NCI-H2029 treated with DMSO at 0.1 percent for 48 hours (cell line): ENCODE measurements at places on chromosomes 7 and 10.

- no peak for DNase-seq
Measured at GRCh38 chr7:30692438-30692837, 10.2 kb upstream of the CRHR2 start.

GRCh38 chr7:74560086-74560719 lies 97.3 kb upstream of the GTF2I start:
- DNase-seq = no peak

GRCh38 chr7:98280791-98281756 lies at the start of gene BRI3:
Gene BRI3 (plus strand): TSS chr7:98281686. CDS start chr7:98281796, 110 bp downstream.
- peak; percentile 63 for DNase-seq

- DNase-seq = no peak
Measured at GRCh38 chr7:75667938-75668337, 70.8 kb downstream of the HIP1 start.

- DNase-seq = no peak
Measured at GRCh38 chr7:3434611-3435010, 133.6 kb downstream of the SDK1 start.

GRCh38 chr7:78125884-78126283 lies 327.3 kb downstream of the PHTF2 start:
- no peak for DNase-seq

DNA sequence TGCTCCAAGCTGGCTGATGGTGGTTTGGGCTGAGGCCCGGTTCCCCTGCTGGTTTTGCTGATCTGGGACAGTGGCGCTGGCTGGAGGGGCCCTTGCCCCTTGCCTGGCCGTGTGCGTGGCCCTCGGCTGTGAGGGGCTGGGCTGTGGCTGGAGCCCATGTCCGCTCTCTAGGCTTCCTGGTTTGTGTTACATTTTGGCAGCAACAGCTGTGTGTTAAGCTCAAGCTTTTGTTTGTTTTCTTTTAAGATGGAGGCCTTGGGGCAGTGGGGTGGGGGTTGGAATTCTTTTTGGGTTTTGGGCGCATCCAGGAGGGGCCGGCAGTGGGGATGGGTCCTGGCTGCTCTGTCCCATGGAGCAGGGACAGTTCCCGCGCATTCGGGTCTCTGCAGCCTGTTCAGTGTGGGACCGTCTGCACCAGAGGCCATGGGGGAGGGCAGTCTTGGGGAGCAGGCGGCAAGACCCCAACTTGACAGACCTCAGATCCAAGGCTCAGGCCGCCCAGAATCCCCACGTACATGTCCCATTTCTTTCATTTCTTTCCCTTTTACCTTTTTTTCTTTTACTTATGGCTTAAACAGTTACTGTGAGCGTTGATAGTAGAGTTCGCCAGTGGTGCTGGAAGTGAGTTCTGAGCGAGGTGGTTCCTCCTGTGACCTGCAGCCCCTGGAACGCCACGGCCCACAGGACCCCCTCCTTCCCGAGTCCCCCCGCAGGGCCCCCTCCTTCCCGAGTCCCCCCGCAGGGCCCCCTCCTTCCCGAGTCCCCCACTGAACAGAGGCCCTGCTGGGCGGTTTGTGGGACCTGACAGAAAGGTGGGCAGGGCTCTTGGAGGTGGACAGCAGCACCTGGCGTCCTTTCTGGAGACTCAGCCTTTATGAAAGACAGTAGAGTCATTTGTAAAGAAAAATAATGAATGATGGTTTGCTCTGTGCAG lies 75.3 kb downstream of the INPP5A start:
- DNase-seq = no peak

GRCh38 chr7:142671506-142671905 lies 77.8 kb upstream of the PRSS1 start:
- no peak for DNase-seq

- no peak for DNase-seq
Measured at GRCh38 chr7:105751054-105751453, 125.3 kb downstream of the ATXN7L1 start.

GRCh38 chr10:117736655-117737054 lies 194.1 kb downstream of the EMX2 start:
- no peak for DNase-seq

DNA sequence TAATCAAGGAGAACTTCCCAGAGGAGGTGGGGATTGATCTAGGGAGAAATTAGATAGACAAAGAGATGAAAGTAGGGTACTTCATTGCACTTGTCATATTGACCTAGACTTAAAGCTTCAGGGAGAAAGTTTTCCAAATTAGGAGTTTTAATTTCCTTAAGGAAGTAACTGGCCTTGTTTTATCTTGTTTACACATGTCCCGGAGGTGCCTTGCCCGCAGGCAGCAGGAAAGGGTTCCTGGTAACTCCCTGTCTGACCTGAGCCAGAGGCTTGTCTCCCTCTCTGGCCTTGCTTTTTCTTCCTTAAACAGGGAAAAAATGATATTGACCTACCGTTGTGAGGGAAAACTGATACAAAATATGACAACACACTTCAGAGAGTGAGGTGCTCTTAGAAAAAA lies 181.6 kb downstream of the EVX1 start:
- DNase-seq = no peak

DNA sequence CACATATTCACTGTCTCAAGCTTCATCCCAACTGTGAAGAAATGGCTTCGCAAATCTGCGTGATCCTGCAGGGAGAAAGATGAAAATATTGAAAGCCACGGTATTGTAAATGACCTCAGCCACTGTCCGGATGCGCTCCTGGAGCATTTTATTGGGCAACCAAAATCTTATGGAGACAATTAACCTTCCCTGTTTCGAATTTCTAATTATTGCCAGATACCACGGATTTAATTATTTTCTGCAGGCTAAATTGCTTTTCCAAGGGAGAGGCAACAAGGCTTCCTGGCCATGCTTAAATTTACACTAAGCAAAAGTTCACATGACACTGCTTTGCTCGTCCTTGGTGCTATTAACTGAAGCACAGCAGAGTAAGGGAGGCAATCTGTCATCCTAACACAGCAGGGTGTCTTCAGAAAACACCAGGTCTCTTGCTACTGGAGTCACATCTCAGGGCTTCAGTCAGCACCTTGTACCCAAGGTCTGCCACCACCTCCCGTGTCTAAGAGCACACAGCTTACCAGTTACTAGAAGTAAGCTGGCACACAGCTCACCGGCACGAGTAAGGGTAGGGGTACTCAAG lies 162.2 kb downstream of the SFMBT2 start:
- DNase-seq = no peak

- no peak for DNase-seq
Measured at GRCh38 chr10:126955934-126956711, 50.9 kb downstream of the DOCK1 start.

DNA sequence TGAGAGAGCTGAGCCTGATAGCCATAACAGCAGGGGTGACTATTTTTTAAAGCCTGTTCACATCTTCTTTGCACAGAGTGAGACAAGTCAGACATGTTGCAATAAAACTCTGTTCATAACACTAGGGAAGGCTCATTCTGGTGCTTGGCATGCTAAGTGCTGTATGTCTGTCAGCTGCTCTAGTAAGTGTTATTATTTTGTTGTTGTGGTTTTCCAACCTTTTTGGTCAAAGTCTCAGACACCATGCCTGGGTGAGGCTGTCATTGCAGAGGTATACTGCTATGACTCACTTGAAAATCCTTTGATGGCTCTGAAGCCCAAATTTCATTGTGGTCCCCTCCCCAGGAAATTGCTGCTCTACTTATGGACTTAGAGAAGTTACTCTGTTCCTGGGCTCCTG lies 129.7 kb downstream of the ADRA2A start:
- DNase-seq = no peak

DNA sequence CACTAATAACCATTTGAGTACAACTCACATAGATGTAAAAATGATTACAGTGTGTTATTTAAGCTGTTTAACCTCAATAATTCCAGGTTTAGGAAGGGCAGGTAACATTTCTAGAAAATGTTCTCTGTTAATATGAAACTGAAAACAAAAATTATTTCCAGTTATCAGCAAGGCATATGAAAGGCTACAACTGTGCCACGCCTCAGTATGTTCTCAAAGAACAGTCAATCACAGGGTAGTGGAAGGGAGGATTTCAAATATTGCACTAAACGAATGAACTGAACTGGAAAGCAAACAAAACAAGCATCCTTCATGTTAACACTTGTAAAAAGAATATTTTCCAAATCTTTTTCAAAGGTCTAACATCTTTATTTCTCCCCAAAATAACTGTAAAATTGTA lies 31.3 kb downstream of the ARHGAP19 start:
- DNase-seq = no peak

GRCh38 chr10:70733051-70733450 lies 52.1 kb downstream of the TBATA start:
- no peak for DNase-seq

- DNase-seq = no peak
Measured at GRCh38 chr10:102765336-102765735, 21.6 kb downstream of the WBP1L start.

- DNase-seq = no peak
Measured at GRCh38 chr7:140691376-140692045, 5.0 kb upstream of the NDUFB2 start.

GRCh38 chr10:30755441-30755953 lies 125.9 kb upstream of the LYZL2 start:
- DNase-seq = no peak

DNA sequence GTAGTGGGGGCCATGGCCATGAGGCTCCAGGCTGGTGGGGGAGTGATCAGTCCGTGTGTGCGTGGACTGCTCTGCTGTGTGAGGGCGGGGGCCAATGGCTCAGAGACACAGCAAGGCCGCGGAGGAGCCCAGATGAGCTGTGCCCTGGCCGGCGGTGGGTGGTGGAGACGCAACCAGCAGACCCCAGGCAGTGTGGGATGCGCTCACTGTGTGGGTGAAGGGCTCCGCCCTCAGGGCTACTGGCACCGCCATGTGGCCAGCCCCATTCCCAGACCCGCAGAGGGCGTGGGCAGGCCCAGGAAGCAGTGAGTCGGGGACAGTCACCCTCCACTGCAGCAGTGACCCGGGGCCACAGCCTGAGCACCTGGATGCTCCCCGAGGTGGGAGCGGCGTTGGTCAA lies 9.1 kb downstream of the NKX6-2 start:
- DNase-seq = no peak
